Fibroblast of the conjunctiva (primary cell): ENCODE measurements at places on chromosomes 2 and 18.

GRCh38 chr2:20288642-20289340 lies 61.9 kb downstream of the PUM2 start:
- peak; percentile 51 for DNase-seq

- no peak for DNase-seq
Measured at GRCh38 chr18:79970419-79971133, 6.1 kb downstream of the HSBP1L1 start.

- DNase-seq, result no peak
Measured at GRCh38 chr18:64270608-64271007, 121.7 kb upstream of the LINC00305 start.

DNA sequence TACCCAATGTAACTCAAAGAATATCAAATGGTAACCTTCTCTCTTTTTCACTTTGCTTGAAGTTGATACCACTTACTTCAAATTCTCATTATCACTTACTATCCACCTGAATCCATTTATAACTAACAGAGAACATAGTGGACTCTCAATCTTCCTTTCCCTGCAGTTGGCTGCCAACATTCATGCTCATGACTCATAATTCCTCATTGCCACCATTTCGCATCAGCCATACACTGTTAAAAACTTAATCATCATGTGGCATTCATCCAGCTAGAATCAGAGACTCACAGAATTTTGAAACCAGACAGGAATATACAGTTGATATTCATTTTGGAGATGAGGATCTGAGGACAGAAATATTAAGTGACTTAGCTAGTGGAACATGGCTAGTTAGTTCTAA lies 56.8 kb downstream of the SLC4A10 start:
- peak; percentile 13 for DNase-seq

DNA sequence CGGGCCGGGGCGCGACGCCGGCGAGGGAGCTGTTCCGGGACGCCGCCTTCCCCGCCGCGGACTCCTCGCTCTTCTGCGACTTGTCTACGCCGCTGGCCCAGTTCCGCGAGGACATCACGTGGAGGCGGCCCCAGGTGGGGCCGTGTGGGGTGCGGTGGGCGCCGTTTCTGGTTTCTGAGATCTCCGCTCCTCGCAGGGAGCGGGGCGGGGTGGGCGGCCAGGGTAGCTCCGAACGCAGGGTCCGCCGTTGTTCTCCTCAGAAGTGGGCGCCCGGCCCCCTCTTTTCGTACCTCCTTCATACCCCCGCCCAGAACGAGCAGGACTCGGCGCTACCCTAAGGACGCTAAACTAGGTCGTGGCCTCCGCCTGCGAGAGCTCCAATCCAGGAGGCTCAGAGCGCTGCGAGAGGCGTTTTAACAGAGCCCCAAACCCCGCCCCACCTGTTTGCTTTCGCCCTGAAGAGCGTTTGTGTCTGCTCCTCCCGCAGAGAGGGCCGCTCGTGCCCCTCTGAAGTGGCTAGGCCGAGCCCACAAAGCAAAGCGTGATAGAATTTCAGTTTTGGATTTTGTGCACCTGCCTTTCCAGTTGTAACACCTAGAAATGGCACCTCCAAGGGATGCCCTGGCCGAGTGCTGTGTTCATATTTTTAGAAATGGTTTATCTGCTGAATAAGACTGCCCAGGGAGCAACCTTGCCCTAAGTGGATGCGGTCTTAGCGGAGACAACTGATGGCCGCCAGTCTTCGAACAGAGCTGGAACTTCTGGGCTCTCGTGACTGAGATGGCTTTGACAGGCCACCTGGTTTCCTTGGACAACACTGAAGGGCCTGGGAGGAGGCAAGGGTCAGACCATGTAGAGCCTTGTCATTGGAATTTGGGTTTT lies 626 bp downstream of the CAPN10 start:
- DNase-seq, result no peak

GRCh38 chr2:53473236-53473635 lies 294.4 kb upstream of the CHAC2 start:
- DNase-seq, result no peak

DNA sequence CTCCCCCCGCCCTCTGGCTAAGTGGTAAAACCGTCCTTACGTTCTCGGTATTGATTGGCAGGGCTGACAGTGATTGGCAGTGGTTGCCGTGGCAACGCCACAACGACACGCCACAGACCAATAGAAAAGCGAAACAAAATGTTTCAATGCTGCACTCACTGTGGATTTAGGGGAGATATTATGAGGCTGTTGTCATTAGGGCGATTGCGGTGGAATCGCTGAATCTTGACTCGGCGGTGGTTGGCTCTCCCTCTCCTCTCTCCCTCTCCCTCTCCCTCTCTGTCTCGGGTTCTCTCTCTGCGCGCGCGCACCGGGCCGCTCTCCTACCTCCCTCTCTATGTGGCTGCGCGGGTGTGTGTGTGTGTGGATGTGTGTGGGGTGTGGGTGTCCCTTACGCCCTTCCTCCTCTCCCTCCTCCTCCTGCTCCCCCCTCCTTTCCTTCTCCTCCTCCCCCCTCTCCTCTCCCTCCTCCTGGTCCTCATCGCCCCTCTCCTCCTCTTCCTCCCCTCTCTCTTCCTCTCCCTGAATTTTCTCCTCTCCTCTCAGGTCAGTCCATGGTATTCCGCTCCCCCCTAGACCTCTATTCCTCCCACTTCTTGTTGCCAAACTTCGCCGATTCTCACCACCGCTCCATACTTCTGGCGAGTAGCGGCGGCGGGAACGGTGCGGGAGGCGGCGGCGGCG lies at the start of gene SIX3:
SIX3 (plus strand) TSS at position 152 of the 684 bp plus-strand sequence; CDS start at position 555, 403 bp downstream.
- DNase-seq, result no peak

DNA sequence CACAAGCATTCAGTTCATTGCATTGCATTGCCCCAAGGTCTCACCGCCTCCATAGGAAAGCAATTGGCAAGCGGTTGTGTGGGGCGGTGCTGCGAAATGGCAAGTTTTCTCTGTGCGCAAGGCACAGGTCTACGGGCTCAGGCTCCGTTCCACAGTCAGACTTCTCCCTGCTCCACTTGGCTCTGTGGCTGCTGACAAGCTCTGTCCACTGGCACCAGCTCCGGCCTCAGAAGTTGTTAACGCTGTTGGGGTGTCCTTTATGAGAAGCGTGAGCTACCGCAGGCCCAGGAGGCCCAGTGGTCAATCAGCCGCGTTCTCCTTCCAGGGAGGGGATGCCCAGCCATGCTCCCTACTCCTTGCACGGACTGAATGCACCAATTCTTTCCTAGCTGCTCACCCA lies 87.0 kb upstream of the GATA6 start:
- no peak for DNase-seq

GRCh38 chr2:237455764-237456163 lies 31.3 kb upstream of the MLPH start:
- no peak for DNase-seq

DNA sequence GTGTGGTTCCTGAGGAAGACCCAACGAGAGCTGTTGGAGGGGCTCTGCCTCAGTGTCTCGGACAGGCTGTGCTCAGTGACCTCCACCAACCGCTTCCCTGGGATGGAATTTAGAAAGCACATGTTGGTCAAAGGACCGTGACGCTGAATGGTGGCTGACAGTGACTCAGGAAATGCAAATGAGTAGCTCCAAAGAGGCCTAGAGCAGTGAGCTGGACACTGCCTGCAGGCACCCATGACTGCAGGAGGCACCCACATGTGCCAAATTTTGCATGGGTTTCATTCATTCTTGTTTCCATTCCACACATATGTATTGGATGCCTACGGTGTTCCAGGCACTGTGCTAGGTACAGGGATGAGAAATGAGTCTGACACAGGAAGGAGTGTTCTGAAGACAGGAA lies 46.4 kb downstream of the ACKR3 start:
- DNase-seq, result no peak

DNA sequence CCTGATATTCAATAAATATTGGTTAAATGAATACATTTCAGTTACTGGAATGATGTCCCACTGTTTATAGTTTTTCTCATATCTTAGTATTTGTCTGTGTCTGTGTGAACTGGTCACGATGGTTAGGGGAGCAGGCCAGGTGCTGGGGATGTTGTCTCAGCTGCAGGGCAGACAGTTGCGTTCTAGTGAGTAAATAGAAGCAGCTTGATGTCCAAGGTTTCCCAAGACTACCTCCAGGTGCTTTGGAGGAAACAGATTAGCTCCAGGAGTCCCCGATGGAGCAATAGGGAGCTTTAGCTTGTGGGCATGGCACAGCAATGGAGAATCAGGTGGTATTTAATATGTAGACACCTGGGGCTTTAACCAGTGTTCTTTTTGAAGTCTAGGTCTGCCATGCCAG lies 75.5 kb downstream of the GULP1 start:
- DNase-seq, result no peak

GRCh38 chr2:226791056-226791486 lies 8.5 kb downstream of the IRS1 start:
- no peak for DNase-seq

- no peak for DNase-seq
Measured at GRCh38 chr2:3142210-3142609, 235.4 kb downstream of the EIPR1 start.

DNA sequence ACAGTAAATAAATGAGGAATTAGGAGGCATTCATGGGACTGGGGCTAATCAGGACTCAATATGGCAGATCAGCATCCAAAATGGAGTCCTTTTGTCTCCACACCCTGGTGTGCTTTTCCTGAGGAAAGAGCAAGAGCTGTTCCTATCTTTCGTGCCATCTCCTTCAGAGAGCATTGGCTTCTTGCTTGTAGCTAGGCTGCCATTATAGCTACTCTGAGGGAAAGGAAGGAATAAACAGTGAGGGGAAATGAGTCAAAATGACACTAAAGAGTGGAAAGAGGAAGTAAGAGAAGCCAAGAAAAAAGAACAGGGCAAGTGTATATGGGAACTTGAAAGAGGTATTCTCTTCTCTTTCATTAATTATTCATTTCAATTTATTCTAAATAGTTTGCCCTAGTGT lies 8.4 kb upstream of the NMI start:
- no peak for DNase-seq

- DNase-seq, result no peak
Measured at GRCh38 chr2:170024721-170025120, 153.2 kb upstream of the MYO3B start.
